ENCODE measurements at places on chromosomes 2 and 18. TPM values are rescaled to one million over a fixed set of nuclear protein-coding genes. Genes with fewer than 3 reads are reported as not detected.

- DNase-seq: no peak
These were observed 71.0 kb downstream of the STK39 start for GRCh38 chr2:168176402-168176801.

DNA sequence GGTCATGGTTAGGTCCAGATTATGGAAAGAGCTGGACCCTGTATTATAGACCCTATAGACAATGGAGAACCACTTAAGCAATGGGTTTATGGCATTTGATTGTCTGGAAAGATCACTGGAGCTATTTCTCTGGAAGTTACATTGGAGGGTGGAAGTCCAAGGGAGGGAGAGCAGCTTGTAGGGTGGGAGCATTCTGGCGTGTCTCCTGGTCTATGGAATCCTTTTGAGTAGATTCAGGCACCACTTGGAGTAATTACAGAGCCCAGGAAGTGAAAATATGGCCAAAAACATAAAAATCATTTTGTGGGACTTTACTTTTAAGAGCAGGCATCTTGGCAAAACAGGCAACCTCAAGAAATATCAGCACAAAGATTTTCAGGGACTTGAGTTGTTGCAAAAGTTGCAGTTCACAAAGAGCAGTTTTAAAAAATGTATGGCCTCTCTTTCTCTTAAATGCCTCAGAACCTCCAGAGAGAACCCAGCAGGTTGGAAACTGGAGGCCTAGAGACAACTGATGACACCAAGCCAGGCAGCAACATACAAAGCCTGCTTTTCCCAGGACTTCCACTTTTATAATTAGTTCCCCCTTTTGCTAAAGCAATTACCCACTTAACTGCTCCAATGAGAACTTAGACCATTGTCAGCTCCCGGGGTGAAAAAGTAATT, 331.0 kb downstream of the MYCN start:
- no peak for DNase-seq

DNA sequence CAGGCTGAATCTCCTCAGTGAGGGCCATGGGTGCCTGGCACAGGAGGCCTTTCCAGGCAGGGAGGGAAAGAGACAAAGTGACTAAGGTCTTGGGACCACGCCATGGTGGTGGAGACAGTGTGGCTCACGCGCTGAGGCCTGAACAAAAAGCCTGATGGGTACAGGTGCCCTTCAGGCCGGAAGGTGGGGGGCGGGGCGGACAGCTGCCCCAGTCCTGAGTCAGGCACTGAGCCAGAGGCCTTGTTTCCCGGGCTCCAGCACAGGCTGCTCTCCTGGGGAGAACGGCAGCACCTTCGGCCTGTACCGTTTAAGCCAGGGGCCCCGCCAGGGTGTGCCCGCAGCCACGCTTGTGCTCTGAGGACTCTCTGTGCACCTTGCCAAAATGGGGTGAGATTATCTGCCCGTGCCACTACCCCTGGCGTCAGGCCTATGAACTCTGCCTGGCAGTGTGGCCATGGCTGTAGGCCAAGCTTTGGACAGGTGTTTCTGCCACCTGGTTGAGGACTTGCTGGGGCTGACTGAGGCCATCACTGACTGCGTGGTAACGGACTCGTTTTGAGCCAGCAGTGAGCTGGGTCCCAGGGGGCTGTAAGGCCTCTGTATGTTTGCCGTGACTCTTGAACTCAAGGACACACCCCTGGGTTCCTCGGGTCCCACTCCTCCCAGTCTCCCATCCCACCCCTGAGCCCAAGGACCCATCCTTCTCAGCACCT, 31.7 kb upstream of the DNMT3A start:
- no peak for DNase-seq

The PFN4 gene
- 0.52 TPM for total RNA-seq

The NDUFV2 gene
- total RNA-seq: 285 TPM

- no peak for DNase-seq
These were observed 479 bp upstream of the AOX1 start for GRCh38 chr2:200585340-200585729.

The SKOR2 gene
- total RNA-seq: not detected

The C1GALT1C1L gene
- total RNA-seq: 2.8 TPM

The CHST10 gene
- total RNA-seq: 10.9 TPM

The CRYBA2 gene
- total RNA-seq: not detected

- DNase-seq: no peak
These were observed 104.2 kb downstream of the ZNF521 start for GRCh38 chr18:25247725-25248124.

The MOCOS gene
- 0.97 TPM for total RNA-seq

DNA sequence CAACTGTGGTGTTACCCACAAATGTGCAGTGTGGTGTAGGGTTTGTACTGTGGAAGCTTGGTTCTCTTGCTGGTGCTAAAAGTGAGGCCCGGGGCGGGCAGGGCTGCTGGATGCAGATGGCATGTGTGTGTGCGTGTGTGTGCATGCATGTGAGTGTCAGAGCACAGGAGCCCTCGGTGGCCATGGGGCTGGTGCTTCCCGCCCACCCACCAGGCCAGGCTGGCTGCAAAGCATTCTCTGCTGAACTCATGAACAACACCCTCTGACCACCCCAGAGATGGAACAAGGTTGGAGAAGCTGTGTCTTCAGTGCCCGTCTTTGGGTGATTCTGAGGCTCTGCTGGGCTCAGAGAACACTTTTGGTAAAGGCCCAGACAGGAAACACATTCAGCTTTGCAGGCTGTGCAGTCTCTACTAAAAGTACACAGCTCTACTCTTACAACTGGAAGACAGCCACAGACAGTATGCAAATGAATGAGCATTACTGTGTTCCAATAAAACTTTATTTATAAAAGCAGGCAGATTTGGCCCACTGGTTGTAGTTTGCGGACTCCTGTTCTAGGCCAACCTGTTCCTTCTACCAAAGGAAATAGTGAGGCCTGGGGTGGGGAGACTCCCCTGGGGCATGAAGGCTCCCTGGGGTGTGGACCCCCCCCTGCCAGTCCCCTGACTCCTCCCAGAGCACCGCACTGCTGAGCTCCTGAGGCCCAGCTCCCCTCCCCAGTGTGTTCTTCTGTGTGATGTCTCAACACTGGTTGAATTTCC, 225.3 kb upstream of the HDAC4 start:
- DNase-seq: no peak

The AQP12A gene
- not detected for total RNA-seq

DNA sequence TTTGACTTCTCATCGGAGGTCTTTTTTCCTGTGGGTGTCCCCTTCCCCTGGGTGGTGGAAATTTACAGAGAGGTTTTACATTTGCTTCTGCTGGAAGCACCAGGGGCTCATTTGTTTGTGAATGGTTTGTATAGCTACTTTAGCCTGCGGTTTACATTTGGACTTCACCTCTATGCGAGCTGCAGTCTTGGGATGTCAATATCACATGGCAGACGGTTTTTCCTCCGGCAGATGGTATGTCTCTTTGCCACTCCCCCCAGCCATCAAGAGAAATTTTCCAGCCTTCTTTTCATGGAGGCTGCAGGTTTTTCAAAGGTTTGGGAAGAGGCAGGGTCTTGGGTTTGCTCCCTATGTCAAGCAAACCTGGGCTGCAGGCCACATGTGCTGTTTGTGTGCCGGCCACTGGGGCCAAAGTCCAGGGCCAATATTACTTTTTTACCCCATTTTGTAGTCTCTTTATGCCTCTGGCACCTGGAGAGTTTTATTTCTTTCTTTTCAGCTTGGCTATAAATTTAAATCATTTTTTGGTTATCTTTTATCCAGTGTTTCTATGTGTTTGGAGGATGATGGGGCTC, 23.9 kb upstream of the BOD1L2 start:
- DNase-seq: no peak
